GM23338 (cell line): ENCODE measurements at places on chromosomes 5 and 9. TPM values are rescaled to one million over a fixed set of nuclear protein-coding genes. Genes with fewer than 3 reads are reported as not detected.

OR2Y1 gene
- not detected in 2 replicates for polyA plus RNA-seq

OCLN gene
- 10.9 and 14.3 TPM in 2 replicates for polyA plus RNA-seq

STKLD1 gene
- polyA plus RNA-seq: 0.57 TPM in 1 of 2 replicates, not detected in the other

BRINP1 gene
- polyA plus RNA-seq: 11.8 and 13.4 TPM in 2 replicates

AHRR gene
- 0.27 and 0.61 TPM in 2 replicates for polyA plus RNA-seq

ICE1 gene
- 64.1 and 65.1 TPM in 2 replicates for polyA plus RNA-seq

LCN2 gene
- polyA plus RNA-seq: 2.0 and 2.7 TPM in 2 replicates

GRIN3A gene
- polyA plus RNA-seq: 0.03 and 0.05 TPM in 2 replicates

GABBR2 gene
- 0.49 and 0.89 TPM in 2 replicates for polyA plus RNA-seq

FCN2 gene
- polyA plus RNA-seq: not detected in 2 replicates

KIF4B gene
- 0.07 TPM in 1 of 2 replicates, not detected in the other for polyA plus RNA-seq

TESK1 gene
- 6.8 and 7.3 TPM in 2 replicates for polyA plus RNA-seq

GFRA3 gene
- 1.1 and 1.2 TPM in 2 replicates for polyA plus RNA-seq

SLC25A48 gene
- polyA plus RNA-seq: 1.1 TPM in 2 replicates

SPATA31E1 gene
- polyA plus RNA-seq: 0.05 TPM in 2 replicates

ADAMTS16 gene
- 2.8 and 3.8 TPM in 2 replicates for polyA plus RNA-seq

SLC6A19 gene
- not detected in 2 replicates for polyA plus RNA-seq

ADAM19 gene
- 9.1 and 10.0 TPM in 2 replicates for polyA plus RNA-seq

SEMA5A gene
- 1.8 and 2.1 TPM in 2 replicates for polyA plus RNA-seq

NR2F1 gene
- polyA plus RNA-seq: not detected in 2 replicates

FAM169A gene
- polyA plus RNA-seq: 12.2 and 16.9 TPM in 2 replicates

GM2A gene
- 9.0 and 9.8 TPM in 2 replicates for polyA plus RNA-seq

TSPAN17 gene
- polyA plus RNA-seq: 11.7 TPM in 2 replicates

AFAP1L1 gene
- 2.8 and 3.2 TPM in 2 replicates for polyA plus RNA-seq

PDE6A gene
- polyA plus RNA-seq: 0.08 TPM in 1 of 2 replicates, not detected in the other

FSD1L gene
- 4.0 and 5.2 TPM in 2 replicates for polyA plus RNA-seq

PTPN3 gene
- 1.0 and 1.4 TPM in 2 replicates for polyA plus RNA-seq

ARHGEF37 gene
- polyA plus RNA-seq: 0.78 and 0.79 TPM in 2 replicates

CORO2A gene
- polyA plus RNA-seq: 12.9 TPM in 2 replicates

DBH gene
- 0.08 and 0.26 TPM in 2 replicates for polyA plus RNA-seq

FOXD4L5 gene
- polyA plus RNA-seq: not detected in 2 replicates

SLC22A4 gene
- polyA plus RNA-seq: 0.12 and 0.40 TPM in 2 replicates

FLT4 gene
- 2.6 and 3.4 TPM in 2 replicates for polyA plus RNA-seq

SOX30 gene
- 0.43 and 0.47 TPM in 2 replicates for polyA plus RNA-seq

UBE2QL1 gene
- 0.40 and 0.43 TPM in 2 replicates for polyA plus RNA-seq

GDNF gene
- 0.13 and 0.21 TPM in 2 replicates for polyA plus RNA-seq

LPCAT1 gene
- polyA plus RNA-seq: 75.0 and 78.0 TPM in 2 replicates

TNC gene
- 0.89 and 1.0 TPM in 2 replicates for polyA plus RNA-seq

IL13 gene
- polyA plus RNA-seq: not detected in 2 replicates

C9orf50 gene
- not detected in 2 replicates for polyA plus RNA-seq

PCDHGA3 gene
- polyA plus RNA-seq: 0.28 and 0.63 TPM in 2 replicates

ANKRD18A gene
- 4.7 and 6.9 TPM in 2 replicates for polyA plus RNA-seq

TXN gene
- 1,031 and 1,034 TPM in 2 replicates for polyA plus RNA-seq

GARIN3 gene
- not detected in 2 replicates for polyA plus RNA-seq

ZNF462 gene
- 31.1 and 40.0 TPM in 2 replicates for polyA plus RNA-seq

FOXI1 gene
- not detected in 2 replicates for polyA plus RNA-seq

TAL2 gene
- 0.37 and 0.79 TPM in 2 replicates for polyA plus RNA-seq

PCDHA6 gene
- polyA plus RNA-seq: 2.0 and 2.1 TPM in 2 replicates

ACOT12 gene
- polyA plus RNA-seq: 0.15 and 0.54 TPM in 2 replicates

C9orf72 gene
- 8.6 and 11.6 TPM in 2 replicates for polyA plus RNA-seq

TMC1 gene
- 0.42 and 0.61 TPM in 2 replicates for polyA plus RNA-seq

OR1J4 gene
- not detected in 2 replicates for polyA plus RNA-seq

ITK gene
- polyA plus RNA-seq: 0.08 TPM in 1 of 2 replicates, not detected in the other

SLCO6A1 gene
- 0.34 and 1.0 TPM in 2 replicates for polyA plus RNA-seq

LVRN gene
- 0.24 and 0.31 TPM in 2 replicates for polyA plus RNA-seq

SLC36A2 gene
- 0.08 TPM in 1 of 2 replicates, not detected in the other for polyA plus RNA-seq
